ENCODE measurements at places on chromosomes 7 and 10.

- DNase-seq, result no peak
These were observed 4.9 kb downstream of the ZNF277 start for GRCh38 chr7:112211348-112211907.

DNA sequence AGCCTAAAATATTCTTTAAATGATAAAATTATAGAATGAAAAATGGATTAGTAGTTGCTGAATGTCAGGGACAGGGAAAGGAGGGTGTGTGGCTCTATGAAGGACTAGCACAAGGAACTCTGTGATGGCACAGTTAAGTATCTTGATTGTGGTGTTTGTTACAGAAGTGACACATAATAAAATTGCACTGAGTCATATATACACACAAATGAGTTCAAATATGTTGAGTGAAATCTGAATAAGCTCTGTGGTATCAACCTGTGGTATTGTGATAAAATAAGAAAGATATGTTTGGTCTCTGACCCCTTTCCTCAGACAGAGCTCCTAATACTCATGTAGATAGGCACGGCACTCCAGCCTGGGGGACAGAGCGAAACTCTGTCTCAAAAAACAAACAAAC lies 181.5 kb upstream of the TRIM24 start:
- DNase-seq, result no peak

GRCh38 chr10:114953047-114953446 lies 15.1 kb downstream of the TRUB1 start:
- DNase-seq, result no peak

GRCh38 chr10:27526242-27526641 lies 22.1 kb downstream of the RAB18 start:
- DNase-seq, result no peak

DNA sequence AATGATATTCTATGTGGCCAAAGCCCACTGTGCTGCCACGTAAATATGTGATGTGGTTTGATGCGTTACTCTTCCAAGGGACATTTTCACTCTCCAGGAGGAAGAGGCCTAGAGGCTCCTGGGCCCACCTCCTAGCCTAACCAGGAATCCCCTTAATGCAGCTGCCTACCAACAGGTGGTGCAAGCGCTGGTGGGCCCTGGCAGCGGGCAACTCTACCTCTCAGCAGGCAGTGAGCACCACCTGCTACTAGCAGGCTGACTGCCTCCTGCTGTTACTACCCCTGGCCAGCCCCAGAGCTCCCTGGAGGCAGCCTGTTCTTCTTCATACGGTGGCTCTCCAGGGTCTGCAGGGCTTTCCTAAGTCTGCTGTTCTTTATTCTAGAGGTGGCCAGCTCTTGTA lies 62.8 kb downstream of the CDH23 start:
- no peak for DNase-seq

- no peak for DNase-seq
These were observed at the start of gene KCND2 for GRCh38 chr7:120272701-120273475. Gene KCND2 (plus strand): TSS chr7:120273175.

- DNase-seq, result no peak
These were observed 140.7 kb upstream of the CALCR start for GRCh38 chr7:93715234-93715633.

DNA sequence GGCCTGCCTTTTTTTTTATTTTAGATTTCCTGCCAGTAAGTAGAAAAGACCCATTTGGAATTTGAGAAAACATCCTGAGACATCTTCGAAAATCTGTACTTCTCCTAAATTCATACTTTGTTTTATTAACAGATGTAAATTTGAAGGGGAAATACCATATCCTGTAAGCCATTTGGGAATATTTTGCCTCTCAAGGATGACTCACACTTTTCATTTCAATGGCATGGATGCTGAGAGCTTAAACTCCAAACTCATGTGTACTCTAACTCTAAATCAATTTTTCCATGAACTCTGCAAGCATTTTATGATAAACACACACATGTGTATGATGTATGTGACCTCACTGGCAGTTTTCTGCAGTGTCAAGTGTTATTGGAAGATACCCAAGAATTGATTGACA lies 89.0 kb downstream of the SEMA3A start:
- no peak for DNase-seq

DNA sequence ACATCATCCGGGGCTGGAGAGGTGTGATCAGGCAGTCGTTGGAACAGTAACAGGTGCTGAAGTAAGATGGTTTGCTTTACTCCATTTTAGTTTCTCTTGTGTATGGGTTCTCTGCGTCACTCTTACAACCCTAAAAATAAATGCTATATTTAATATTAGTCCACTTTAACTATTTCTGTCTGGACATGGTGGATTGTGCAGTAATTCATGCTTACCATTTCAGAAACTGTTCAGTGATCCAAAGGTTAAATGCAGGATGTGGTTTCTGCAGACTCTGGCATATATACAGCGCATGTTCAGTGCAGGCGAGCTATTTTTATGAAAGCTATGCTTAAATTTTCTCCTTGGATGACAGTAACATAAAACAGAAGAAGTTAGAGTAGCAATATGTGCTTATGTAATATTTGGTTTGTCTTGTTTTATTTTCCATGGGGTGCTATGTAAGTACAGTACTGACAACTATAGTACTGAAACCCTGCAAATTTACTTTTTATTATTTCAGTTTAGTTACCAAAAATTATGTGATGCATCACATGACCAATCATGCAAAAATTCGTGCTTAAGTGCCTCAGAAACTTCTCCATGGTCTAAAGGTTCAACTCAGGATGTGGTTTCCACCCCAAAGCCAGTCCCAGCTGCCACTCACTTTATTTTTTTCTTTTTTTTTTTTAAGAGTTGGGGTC lies 46.6 kb upstream of the GRID1 start:
- DNase-seq, result no peak

- no peak for DNase-seq
These were observed 127.7 kb downstream of the SRI start for GRCh38 chr7:88091988-88092675.

DNA sequence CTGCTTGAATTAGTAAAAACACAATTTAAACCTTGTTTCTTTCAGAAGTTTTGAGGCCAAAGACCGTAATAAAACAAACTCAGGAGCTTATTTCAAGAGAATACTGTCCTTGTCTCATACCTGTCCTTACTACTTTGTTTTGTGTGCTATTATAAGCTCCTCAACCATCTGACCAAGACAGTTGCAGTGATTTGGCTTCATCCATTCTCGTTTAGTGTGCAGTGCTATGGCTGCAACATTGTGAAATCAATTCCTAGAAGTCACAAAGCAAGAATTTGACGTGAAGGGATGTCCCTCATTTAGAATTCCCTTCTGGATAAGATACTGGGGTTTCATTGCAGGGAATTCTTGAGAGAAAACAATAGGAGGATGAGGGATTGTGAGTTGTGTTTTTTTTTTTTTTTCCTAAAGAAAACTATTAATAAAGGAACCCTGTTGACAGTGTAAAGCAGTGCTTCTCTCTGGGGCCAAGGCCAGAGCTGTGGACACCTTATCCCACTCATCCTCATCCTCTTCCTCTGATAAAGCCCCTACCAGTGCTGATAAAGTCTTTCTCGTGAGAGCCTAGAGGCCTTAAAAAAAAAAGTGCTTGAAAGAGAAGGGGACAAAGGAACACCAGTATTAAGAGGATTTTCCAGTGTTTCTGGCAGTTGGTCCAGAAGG lies at the start of gene OIT3:
Gene OIT3 (plus strand): TSS at position 604 of the 663 bp plus-strand sequence. CDS start 60 bp downstream, outside the sequence.
- DNase-seq, result no peak

DNA sequence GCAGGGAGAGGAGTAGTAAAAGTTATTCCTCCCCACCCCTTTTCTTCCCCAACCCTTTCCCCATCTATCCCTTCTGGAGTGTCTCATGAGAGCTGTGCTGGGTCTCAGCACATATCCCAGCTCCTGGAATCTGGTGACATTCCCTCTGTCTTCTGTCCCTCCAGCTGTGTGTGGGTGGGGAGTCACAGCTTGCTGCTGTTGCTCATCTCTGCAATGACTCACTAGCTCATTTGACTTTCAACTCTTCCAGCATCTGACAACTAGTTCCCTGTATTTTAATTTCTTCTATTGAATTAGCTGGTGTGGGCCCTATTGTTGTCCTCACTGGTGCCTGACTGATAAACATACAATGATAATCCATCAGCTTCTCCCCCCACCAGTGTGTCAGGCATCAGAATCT lies 198.9 kb upstream of the AUTS2 start:
- no peak for DNase-seq

DNA sequence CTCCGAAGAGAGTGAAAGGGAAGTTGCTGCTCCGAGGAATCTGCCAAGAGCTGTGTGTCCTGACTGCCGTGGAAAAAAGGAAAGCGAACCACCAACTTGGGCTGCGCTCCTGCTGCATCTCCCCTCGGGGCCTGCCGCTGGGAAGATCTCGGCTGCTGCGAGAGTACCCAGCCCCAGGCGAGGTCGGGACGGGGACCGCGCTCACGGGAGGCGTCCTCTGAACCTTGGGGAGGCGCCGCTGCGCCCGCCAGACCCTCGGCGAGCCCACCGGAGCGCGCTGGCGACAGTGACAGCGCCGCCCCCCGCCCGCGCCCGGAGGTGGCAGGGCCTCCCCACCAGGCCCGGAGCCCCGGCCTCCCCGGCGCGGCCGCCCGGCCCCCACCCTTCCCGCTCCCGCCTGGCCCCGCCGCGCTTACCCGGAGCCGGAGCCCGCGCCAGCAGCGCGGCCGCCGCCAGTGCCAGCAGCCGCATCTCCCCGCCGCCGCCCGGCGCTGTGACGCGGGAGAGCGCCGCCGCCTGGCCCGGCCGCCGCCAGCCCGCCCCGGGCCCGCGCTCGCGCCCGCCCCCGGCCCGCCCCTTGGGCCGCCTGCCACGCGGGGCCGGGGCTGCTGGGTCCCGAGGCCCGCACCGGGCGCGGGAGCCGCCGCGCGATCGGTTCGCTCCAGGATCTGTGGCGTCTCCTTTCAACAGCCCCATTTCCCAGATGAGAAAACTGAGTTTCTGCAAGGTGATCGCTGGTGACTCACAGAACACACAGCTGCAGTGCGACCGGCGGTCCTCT lies at the start of gene VSTM4:
Gene VSTM4 (minus strand): TSS at position 508 of the 781 bp plus-strand sequence. CDS start 37 bp downstream, at position 471.
- no peak for DNase-seq

GRCh38 chr7:2105917-2106316 lies 126.8 kb downstream of the MAD1L1 start:
- no peak for DNase-seq

DNA sequence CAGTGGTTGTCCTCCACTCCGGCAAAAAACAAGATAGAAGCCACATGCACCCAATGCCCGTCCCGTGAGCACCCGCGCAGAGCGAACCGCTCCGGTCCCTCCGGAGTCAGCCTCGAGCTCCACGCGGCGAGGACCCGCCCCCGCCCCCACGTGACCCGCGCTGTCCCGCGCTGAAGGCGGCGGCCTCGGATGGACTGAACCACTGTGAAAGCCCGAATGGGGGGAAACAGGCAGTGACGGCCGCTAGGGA lies 766 bp upstream of the EIF3B start:
- DNase-seq, result peak; percentile 74

GRCh38 chr7:70432567-70433001 lies 699.4 kb upstream of the GALNT17 start:
- DNase-seq, result no peak

DNA sequence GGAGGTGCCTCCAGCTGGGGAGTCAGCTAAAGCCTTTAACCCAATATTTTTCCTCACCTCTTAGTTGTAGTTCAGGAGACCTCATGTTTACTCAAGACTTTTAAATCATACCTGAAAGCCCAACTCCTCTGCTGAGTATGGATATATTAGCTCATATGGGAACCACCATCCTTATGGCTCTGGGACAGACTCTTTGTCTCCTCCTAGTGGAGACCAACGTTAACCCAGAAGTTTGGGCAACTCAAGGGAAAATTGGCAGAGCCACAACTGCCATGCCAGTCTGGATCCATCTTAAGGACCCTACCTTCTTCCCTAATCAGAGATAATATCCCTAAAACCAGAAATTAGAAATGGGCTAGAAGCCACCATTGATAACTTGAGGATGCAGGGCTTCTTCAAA lies 80.8 kb downstream of the TMEM106B start:
- no peak for DNase-seq

GRCh38 chr7:131072505-131073091 lies 255.1 kb upstream of the MKLN1 start:
- DNase-seq, result no peak

- DNase-seq, result no peak
These were observed 898.2 kb downstream of the CCSER2 start for GRCh38 chr10:85226596-85226995.

- no peak for DNase-seq
These were observed 57.3 kb upstream of the GSAP start for GRCh38 chr7:77473229-77474005.

DNA sequence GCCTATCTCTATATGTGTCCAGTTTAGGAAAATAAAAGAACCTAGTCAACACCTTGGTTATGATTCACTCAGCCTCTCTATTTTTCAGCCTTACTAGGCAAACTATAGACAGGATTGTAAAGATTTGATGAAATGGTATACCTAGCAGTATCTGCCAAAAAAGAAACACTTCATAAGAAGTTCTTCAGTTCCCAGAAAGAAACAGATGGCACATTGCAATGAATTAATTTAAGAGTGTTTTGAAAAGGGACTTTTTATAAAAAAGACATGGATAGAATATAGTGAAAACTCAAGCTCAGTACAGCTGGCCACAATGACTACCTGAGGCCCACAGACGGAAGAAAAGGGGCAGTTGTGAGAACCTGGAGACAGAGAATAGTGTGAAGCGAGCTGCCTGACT lies 40.6 kb upstream of the RTKN2 start:
- no peak for DNase-seq

- DNase-seq, result no peak
These were observed 14.1 kb downstream of the ELMO1 start for GRCh38 chr7:37434529-37434928.

DNA sequence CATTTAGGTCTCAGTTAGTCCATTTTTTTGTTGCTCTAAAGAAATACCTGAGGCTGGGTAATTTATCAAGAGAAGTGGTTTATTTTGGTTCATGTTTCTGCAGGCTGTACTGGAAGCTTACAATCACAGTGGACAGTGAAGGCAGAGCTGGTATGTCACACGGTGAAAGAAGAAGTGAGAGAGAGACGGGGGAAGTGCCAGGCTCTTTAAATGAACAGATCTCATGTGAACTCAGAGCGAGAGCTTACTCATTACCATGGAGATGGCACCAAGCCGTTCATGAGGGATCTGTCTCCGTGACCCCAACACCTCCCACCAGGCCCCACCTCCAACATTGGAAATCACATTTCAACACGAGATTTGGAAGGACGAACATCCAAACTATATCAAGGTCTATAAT lies 18.9 kb upstream of the PNLIPRP3 start:
- DNase-seq, result no peak

DNA sequence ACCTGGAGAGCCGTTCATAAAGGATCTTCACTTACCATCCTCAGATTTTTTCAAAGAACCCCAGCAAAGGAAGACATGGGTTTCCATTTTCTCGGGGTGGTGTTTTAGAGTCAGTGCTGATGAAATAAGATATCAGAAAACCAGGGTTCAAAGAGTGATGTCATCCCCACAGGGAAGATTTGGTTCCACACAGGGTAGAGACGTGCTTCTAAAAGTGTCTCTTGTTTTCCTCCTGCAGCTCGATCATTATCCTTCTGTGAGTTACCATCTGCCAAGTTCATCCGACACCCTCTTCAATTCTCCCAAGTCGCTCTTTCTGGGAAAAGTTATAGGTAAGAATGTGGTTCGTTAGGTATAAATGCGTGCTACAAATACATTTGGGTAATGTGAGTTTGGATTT lies 323.8 kb upstream of the C7orf33 start:
- no peak for DNase-seq

- DNase-seq, result no peak
These were observed 100.1 kb upstream of the COL1A2 start for GRCh38 chr7:94294471-94295131.

GRCh38 chr7:15236952-15237351 lies 324.9 kb downstream of the AGMO start:
- DNase-seq, result no peak

Measured in stimulated activated CD8-positive, alpha-beta memory T cell treated with anti-CD3 and anti-CD28 coated beads, Interleukin-4, amount 100 ng/mL, for 1 hour (primary cell).